Psoas muscle (tissue), 8 donors: ENCODE measurements at places on chromosomes 16 and 17. TPM values are rescaled to one million over a fixed set of nuclear protein-coding genes. Genes with fewer than 3 reads are reported as not detected.

DNA sequence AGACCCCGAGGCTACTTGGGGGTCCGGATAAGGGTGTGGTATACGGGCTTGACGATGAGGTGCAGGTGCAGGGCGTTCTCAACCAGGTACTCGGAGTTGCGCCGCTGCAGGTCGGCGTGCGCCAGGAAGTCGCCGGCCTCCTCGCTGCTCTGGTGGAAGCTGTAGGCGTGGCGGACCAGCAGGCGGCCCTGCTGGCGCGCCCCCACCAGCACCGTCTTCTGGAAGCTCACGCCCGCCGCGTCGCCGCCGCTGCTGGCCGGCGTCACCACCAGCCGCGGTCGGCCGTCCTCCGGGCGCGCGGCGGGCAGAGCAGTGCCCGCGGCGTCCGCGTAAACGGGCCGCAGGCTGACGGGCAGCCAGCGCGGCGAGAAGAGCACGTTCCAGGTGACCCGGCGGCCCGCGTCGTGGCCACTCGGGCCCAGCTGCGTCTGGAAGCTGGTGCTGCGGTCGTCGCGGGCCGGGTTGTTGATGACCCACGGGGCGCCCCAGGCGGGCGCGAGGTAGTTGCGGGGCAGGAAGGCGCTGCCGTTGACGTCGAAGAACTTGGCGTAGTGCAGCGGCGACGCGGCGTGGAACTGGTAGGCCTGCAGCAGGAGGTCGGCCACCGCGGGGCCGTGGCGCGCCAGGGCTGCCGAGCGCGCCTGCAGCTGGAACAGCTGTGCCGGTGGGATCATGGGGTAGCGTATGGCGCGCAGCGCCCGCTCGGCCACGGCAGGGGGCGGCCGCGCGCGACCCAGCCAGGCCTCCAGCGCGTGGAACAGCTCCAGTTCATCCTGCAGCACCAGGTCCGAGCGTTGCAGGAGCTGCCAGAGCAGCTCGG lies 4.8 kb downstream of the BTBD17 start:
- no peak for DNase-seq

DNA sequence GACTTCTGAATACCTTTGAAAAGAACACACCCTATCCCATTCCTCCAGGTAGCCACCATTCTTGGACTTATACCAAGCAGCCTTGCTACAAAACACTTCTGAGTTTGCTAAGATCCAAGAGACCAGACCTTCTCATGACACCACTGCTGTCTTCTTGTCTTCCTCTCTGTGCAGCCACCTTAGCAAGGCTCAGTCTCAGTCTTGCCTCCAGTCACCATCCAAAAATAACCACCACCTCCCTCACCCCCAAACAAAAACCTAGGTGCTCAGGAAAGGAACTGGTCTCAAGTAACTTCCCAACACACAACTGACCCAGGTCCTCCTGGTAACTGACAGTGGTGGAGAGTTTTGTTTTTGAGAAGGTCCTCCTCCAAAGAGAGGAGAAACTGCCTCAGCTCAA lies 90.9 kb upstream of the CORO6 start:
- DNase-seq: no peak

DNA sequence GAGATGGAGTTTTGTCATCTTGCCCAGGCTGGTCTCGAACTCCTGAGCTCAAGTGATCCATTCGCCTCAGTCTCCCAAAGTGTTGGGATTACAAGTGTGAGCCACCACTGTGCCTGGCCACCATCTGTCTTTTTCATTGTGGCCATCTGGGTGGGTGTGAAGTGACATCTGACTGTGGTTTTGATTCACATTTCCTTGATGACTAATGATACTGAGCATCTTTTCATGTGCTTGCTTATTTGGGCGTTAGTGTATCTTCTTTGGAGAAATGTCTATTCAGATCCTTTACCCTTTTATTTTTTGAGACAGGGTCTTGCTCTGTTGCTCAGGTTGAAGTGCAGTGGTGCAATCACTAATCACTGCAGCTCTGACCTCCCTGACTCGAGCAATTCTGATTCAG lies 53.9 kb upstream of the ERN1 start:
- DNase-seq: no peak

DNA sequence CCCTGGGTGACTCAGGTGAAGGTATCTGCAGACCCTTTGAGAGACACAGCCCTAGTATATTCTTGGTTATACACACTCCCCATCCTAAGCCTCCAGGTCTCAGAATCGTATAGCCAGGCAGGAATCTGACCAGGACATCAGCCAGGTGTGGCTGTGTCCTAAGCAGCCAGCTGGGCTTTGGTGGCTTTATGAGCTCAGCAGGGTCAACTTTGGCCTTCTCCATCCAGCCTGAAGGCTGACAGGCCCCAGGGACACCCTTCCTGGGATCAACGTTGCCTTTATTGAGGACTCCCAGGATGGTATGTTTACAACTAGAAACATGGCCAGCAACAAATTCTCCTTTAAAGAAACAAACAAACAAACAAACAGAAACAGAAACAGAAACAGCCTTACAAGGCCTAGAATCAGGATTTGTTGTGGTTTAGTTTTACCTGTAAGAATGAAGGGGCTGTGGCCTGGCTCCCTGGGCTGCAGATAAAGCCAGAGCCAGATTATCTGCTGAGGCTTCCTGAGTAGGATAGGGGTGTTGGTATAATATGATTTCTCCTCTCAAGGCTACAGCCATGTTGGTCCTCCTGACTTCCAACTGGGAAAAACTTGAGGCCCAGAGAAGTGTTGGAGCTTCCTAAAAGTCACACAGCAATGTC lies 8.5 kb downstream of the KIF19 start:
- no peak for DNase-seq

CCL22 gene
- total RNA-seq: not detected

- DNase-seq: peak; percentile 94
These were observed at the start of gene ZKSCAN2 for GRCh38 chr16:25257470-25257955. Gene ZKSCAN2 (minus strand): TSS chr16:25257845. CDS start chr16:25257127, 718 bp downstream.

MCRIP1 gene
- total RNA-seq: 24.8 TPM

DNA sequence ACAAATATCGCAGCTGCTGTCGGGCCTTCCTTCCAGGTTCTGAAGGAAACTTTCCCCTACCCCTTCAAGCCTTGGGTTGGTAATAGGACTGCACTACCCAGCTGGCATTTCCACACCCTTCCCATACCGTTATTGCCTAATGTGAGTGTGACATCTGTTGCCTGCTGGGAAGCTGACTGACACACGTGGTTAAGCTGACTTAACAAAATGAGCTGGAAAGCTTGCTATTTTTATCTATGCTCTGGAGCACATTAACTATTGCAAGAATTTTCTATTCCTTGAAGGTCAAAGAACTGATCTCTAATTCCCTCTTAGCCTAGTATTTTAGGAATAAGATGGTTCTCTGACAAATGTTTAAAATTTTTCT lies 79.5 kb downstream of the PMP22 start:
- peak; percentile 27 for DNase-seq

DNA sequence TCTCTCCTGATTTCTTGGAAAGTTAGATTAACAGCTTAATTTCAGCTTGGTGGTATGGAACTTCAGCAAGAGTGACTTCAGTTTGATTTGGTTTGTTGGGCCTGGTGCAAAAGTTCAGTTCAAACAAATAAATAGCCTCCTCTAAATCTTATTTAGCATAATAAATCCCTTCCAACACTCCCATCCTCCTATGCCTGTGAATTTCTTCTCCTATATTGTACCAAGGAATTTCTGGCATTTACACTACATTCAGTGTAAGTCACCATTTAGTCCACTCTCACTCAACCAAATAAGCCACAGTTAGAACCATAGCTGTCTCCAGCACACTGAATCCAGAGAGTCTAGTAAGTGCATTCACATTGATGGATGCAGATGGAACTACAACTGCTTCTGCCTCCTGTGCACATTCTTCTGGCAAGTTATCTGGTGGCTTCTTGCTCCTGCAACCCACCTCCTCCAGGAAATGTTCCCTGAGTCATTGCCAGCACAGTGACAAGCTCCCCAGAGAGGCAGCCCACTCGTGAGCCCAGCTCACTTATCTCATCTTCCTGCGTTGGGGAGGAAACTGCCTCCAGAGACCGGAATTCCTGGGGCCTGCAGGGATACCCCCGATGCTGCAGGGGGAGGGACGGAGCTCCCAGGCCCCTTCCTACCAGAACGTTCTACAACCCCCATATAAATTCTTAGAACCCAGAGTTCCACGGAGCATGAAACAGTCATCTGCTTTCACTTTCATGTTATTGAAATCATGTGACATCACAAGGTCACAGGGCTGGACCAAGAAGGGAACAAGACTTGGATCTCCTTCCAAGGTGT lies 318.3 kb downstream of the PHKB start:
- DNase-seq: no peak

PPP1R27 gene
- total RNA-seq: 1,470 TPM
